Osteoblast (primary cell): ENCODE measurements at places on chromosomes 5 and 9.

GRCh38 chr5:66515209-66515608 lies 81.0 kb upstream of the MAST4 start:
- DNase-seq = no peak

DNA sequence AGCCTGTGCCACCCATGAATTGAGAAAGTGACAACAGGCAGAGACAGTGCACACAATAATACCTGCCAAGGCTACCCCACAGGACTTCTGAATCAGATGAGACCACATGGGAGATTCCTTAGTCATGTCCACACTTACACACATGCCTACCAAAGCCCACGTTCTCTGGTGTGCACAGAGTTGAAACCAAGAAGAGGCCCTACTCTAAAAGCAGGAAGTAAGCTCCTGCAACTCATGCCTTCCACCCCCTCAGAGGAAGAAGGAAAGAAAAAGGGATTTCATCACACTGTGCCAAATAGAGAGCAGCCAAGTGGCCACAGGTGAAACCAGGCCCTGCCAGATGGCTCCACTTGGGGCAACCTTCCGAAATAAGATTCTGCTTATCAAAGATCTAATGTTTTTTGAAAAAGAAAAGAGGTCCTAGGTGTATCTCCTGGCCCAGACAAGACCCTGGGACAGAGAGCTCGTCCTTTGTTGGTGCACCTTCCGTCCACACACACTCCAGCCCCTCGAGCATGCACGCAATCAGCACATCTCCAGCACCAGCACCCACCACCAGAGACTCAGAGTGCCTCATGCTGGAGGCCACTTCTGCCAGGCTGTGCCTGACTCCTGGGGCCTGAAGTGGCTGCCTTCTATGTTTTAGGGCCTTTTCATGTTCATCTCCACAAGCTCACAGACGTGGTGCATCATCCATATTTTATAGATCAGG lies 114.6 kb upstream of the SPOCK1 start:
- DNase-seq = no peak

DNA sequence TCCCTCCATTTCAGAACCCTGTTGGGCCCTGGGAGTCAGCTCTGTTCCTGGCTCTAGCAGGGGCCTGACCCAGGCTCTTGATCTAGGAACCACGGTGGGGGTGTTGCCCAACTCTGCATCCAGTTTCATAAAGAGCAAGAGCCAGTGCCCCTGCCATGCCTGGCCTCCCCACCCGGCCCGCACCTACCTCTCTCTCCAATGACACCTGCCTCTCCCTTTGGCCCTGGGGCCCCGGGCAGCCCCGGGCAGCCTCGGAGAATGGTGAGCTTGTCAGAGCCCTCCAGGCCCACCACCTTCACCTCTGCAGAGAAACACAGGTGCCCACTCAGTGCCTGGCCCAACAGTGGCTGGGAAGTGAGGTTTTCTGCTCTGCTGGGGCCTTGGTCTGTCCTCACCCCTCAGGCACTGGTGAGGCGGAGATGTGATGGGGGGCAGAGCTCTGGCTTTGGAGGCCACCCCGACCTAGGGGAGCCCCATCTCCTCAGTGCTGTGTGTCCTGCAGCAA lies 1.5 kb downstream of the FCN1 start:
- DNase-seq = no peak

GRCh38 chr5:157519579-157520253 lies 55.9 kb downstream of the ADAM19 start:
- no peak for DNase-seq

DNA sequence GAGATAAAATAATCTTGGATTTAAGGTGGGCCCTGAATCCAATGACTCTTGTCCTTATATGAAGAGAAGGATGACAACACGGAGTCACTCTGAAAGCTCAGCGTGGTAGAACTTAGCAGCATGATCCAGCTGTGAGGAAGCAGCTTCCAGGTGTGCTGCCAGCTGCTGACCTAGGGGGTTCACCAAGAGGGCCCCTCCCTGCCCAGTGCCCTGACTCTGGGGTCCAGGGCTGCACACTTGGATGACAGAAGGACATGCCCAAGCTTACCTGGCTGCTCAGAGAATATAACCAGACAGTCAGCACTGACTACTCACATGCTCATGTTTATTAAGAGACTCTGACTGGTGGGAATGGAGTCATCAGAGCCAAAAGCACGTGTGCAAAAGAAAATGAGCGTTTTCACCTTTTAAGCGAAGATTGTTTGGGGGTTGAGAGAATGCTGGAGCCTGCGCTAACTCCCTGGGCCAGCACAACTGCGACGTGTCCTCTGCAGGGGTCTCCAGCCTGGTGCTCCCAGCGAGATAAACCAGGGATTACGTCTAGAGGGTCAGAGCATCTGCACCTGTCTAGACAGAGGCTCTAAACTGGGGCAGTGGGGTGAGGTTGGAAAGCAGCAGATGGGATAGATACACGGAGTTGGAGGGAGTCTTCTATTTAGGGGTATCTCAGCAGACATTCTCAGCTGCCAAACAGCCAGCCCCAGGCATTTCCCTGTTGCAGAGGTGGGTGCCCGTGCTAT lies 41.3 kb downstream of the ROPN1L start:
- no peak for DNase-seq

DNA sequence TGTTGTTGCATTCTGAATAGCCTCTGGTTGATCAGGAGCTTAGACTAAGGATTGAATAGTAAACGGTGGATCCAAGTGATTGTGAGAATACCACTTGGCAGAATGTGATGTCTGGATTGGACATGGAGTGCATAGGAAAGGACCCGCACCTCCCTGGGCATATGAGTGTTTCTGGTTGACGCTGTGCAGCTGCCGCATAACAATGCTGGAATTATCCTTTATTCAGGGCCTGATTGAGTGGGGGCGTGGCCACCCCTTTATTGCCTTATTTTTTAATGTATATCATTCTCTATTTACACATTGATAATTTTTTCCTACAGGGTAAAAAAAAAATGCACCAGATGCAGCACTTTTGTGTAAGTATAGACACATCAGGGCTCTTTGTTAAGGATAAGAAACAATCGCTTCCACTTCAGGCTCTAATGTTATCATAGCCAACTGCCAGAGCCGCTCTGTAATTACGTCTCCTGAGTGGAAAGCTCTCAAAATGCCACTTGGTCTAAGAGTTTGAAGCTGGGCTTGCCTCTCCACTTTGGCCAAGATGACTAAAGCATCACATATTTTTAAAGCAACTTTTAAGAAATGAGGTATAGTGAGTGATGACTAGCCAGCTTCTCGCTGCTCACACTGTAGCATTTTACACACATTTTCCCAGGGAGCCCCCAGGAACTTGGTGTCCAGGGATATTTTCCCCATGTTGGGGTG lies 5.7 kb downstream of the FGD3 start:
- DNase-seq = peak; percentile 73

DNA sequence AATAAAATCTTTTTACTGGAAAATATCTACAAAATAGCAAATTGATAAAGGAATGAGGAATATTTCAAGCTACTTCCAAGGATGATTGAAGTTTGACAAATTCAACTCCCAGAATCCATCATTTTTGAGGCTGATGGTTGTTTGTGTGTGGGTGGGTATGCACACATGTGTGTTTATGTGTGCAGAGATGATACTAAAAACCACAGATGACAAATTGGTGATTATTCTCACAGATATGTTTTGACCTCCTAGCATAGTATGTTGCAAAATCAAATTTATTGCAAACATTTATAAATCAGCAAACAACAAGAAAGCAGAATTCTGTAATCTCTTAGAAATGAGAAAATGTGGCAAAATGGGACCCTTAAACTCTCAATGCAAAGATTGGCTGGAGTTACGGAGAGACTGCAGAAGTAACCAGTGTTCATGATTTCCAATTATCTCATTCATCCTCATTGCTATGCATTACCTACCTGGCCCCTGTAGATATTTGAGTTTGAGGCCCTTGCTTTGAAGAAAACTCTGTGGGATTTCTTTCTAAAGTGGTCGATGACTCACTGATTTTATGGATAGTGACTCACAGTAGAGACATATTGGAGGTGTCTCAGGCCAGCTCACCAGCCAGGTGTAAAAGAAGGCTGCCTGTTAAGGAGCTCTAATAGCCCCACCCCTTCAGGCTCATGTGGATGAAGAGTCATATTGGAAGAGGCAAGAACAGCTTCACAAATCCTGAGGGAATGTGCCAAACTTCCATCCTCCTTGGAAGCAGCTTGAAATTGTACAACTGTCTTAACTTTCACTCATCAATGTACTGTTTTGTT lies 44.6 kb upstream of the TMC1 start:
- peak; percentile 56 for DNase-seq

- DNase-seq = no peak
Measured at GRCh38 chr5:116455061-116455460, 119.6 kb downstream of the SEMA6A start.

DNA sequence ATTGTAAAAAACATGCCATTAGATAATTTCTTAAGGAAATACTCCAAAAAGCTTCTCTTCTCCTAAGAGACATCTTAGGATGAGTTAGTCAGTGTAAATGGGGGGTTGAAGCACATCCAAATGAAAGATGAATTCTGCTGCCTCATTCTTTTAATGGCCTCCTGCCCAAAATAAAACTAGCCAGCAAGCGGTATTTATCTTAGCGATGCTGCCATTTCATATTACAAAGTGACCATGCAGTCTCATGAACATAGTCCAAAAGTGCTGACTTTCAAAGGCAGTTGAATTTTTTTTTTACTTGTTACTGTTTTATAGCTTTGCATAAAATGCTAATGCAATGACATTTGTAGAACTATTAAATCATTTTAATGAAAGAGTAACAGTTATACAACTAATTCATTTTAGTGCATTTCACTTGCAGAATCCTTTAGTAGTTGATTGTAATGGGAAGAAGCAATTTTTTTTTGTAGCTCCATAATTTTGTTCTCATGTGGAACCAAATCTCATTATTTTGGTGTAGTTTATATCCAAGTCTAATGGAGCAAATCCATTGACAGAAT lies 151.5 kb downstream of the CAVIN4 start:
- DNase-seq = no peak

DNA sequence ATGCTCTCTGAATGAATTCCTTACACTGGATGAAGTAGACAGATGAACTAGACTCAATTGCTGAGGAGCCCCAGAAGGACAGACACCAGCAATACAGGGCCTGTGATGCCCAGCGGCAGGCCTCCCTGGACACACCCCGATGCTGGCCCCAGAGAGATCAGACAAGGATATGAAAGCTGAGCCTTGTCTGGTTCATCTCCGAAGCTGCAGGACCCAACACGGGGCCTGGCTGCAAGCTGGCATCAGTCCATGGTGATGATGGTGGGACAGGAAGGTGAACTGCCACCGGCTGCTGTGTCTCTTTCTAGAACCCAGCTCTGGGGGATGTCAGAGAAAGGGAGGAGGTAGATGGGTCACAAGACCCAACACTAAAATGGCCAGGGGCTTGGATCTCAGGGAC lies 104.0 kb upstream of the LMX1B start:
- peak; percentile 35 for DNase-seq

DNA sequence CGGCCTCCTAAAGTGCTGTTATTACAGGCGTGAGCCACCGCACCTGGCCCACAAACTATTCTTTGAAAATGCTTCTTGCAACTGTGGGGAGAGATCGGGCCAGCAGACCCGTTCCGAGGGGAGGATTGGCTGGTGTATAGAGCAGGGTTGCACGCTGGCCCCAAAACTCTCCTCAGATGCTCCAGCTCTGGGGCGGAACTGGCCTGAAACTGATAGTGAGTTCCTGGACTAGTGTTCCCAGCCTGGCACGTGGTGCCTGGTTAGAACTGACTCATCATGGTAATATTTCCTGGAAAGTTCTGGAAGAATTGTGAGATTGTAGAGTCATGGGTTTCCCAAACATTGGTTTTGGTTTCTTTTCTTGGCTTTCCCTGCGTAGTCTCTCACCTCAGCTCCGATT lies 120.5 kb downstream of the FBXL7 start:
- peak; percentile 77 for DNase-seq

- DNase-seq = peak; percentile 65
Measured at GRCh38 chr9:133342069-133342406, 5.9 kb downstream of the MED22 start.

DNA sequence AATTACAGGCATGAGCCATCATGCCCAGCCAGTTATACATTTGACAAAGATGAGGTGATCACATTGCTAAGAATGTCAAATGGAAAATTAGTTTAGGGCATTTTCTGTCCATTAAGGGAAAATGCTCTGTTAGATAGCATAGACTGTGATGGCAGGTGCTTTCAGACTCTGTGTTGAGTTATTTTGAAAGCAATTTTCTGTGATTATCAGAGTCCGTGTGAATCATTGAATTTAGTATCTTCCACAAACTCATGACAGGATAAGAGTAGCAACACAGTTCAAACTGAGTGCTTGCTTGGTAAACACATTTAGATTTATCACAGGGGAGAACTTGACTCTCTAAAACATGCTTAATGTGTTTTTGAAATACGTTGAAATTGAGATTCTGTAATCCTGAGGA lies 69.0 kb downstream of the GAPVD1 start:
- no peak for DNase-seq

DNA sequence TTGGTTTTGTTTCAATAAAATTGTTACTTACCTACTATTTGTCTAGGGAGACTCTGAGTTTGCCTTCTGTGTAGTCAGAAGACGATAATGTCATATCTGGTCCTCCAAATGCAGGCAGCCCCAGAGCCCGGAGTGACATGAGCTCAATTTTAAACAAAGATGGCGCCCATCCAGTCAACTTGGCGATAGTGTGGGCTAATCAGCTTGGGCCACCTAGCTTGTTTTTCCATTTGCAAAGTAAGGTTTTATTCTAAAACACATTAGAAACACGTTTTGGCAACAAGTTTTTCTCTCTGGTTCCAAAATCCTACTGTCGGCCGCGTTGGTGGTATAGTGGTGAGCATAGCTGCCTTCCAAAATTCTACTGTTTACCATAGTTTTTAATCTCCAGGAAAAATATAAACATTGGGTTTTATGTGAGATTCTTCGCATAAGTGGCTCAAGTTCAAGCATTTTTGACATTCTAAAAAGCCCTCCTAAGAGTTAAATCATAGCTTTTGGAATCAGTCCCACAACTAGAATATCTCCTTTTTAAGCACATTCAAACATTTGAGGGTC lies 13.2 kb downstream of the TSC1 start:
- no peak for DNase-seq

DNA sequence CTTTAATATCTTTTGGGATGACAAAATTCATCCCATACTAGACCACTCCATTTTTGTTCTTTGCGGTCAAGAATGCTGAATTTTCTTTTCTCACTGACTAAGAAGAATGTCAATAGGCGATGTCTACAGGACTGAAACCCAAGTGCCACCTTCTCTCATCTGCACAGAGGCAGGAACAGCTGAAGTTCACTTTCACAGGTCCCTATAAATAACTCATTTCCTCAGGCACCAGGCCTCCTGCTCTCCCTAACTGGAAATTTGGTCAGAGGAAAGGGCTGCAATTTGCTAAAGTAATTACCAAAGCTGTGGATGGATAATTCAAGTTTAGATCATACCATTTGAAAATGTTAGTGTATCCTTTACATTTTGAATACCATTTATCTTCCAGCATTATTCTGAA lies 142.9 kb downstream of the DIRAS2 start:
- DNase-seq = no peak

GRCh38 chr9:121138973-121139372 lies 62.7 kb downstream of the RAB14 start:
- no peak for DNase-seq

DNA sequence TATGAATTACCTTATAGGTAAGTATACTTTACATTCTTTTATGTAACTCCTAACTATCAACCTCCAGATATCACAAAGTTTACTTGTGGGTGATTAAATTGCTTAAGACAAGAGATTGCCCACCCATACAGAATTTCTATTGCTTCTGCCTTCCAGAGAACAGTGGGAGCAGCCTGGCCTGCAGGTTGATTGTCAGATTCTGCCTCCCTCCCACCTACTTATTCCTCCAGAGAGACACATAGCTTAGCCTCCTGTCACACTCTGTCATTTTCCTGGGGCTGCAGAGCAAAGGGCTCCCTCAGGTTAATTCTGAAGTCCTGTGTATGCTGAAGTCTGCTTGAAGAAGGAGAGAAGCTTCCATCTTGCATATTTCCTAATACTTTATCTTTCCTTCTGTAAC lies 48.5 kb upstream of the DHFR start:
- no peak for DNase-seq
